ENCODE measurements at places on chromosomes 7 and 10.

DNA sequence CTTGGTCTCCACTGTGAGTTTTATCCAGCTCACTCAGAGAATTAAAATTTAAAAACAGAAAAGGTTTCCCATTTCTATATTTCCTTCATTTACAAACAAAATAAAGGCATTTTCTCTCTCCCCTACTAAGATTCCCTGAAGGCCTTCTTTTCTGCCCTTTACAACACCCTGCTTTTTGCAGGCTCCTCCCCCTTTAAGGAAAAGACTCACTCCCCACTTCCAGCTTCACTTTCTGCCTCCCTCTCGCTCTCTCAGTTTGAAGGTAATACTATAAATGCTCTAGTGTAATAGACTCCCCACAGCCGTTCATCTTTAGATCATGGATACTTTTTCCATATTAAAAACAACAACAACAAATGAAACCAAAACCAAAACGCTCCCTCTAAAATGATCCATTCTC lies 53.3 kb downstream of the CDHR3 start:
- DNase-seq, result no peak

DNA sequence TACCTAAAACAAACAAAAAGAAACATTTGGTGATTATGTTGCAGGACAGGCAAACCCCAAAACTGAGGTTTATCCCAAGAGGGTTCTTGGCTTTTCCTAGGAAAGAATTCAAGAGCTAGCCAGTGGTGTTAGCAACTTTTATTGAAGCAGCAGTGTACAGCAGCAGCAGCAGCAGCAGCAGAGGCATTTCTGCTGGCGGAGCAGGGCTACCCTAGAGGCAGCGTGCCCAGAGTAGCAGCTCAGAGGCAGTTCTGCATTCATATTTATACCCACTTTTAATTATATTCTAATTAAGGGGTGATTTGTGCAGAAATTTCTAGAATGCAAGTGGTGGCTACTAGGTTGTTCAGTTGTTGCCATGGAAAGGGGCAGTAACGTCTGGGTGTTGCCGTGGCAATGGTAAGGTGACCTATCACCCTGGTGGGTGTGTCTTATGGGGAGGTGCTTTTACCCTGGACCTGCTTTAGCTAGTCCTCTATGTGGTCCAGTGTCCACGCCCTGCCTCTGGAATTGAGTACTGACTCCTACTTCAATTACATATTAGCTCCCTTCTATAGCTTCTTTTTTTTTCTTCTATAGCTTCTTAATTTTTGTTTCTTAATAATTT lies 53.9 kb downstream of the VCL start:
- no peak for DNase-seq

GRCh38 chr7:126803060-126803665 lies 449.6 kb downstream of the GRM8 start:
- peak; percentile 9 for DNase-seq

- no peak for DNase-seq
These were observed 13.2 kb downstream of the SHOC2 start for GRCh38 chr10:110932505-110933180.

GRCh38 chr10:122286867-122287266 lies 15.8 kb downstream of the BTBD16 start:
- DNase-seq, result no peak

DNA sequence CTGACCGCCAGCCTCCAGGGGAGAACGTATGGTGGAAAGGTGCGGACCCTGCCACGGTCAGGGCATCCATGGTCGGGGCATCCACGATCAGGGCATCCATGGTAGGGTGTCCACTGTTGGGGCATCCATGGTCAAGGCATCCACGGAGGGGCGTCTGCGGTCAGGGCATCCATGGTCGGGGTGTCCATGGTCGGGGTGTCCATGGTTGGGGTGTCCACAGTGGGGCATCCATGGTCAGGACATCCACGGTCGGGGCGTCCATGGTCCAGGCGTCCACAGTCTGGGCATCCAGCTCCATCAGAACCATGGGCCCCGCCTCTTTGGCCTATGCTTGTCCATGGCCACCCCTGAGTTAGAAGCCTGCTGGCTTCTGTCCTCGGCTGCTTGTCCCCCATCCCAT lies 148.1 kb downstream of the ADARB2 start:
- no peak for DNase-seq

- DNase-seq, result no peak
These were observed 49.1 kb upstream of the BTBD16 start for GRCh38 chr10:122221958-122222357.

DNA sequence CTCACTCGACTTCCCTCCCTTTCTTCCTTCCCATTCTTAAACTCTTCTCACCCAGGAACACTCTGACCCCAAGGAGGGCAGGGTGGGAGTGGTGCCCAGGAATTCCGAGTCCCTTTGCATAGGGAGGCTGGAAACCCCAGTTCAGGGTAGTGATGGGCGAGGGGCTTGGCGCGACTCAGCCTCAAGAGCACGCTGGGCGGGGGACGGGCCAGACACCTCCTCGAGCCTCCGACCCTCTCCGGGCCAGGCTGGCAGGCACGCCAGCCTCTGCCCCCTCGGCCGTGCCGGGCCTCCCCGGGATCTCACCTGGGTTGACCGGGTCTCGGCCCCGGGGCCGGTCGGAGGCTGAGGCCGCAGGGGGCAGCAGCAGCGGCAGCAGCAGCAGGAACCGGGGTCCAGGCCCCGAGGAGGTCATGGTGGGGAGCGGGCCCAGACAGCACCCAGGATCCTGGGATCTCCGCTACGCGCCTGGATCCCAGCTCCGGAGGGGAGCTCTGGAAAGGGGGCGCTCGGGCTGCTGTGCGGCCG lies 457 bp downstream of the PLOD3 start:
- DNase-seq, result no peak

DNA sequence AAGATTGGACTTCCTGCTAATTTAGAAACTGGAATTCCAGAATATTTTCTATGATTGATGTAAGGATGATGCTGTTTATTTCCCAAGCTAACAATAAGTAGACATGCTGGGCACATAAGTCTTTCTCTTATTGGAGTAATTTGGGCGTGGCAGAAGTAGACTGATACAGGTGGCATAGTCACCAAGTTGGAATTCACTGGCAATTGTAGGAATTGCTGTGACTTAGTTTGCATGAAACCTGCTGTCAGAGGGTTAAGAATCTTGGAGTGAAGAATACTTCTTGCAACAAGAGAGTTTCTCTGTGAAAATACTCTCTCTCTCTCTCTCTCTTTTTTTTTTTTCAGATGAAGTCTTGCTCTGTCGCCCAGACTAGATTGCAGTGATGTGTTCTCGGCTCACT lies 569.7 kb downstream of the REEP3 start:
- DNase-seq, result no peak

GRCh38 chr10:132382231-132382922 lies 14.6 kb upstream of the PWWP2B start:
- no peak for DNase-seq

GRCh38 chr10:27626890-27627289 lies 118.7 kb downstream of the MKX start:
- no peak for DNase-seq

DNA sequence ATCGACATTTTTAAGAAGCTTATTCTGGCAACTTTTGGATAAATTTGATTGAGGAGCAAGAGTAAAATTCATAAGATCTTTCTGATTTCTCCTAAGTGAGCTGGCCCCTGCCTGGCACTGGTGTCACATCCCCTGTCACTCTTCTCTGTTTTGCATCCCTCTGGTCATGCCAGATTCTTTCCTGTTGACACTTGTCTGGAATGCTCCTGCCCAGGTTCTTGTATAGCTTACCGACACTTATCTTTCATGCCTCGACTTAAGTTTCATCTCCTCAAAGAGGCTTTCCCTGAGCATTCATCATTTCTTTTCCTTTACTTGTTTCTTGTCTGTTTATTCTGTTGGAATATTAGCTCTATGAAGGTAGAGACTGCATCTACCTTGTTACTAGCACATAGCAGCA lies 22.2 kb upstream of the AASS start:
- DNase-seq, result no peak

DNA sequence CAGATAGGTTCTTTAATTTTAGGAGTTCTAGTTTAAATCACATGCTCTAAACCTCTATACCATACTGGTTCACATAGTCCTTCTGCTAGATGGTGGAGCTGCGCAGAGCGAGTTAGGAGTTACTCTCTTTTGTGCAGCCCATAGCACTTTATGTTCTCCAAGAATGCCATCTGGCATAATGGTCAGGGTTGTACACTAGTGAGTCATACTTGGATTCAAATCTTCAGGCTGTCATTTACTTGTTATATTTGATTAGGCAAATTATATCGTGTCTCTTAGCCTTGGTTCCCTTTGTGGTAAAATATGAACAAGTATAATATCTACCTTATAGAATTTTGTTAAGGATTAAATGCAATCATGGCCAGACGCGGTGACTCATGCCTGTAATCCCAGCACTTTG lies 1078.3 kb downstream of the NRG3 start:
- DNase-seq, result no peak

- DNase-seq, result no peak
These were observed 119.9 kb downstream of the TFEC start for GRCh38 chr7:115910541-115911164.

- DNase-seq, result no peak
These were observed 292.0 kb downstream of the CCDC3 start for GRCh38 chr10:12709521-12709963.

DNA sequence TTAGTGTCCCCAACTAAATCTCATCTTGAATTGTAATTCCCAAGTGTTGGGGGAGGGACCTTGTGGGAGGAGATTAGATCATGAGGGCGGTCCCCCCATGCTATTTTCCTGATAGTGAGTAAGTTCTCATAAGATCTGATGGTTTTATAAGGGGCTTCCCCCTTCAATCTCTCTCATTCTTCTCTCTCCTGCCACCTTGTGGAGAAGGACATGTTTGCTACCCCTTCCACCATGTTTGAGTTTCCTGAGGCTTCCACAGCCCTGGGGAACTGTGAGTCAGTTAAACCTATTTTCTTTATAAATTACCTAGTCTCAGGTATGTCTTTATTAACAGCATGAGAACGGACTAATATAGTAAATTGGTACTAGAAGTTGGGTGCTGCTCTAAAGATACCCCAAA lies 365.6 kb downstream of the ANKRD7 start:
- DNase-seq, result no peak

- no peak for DNase-seq
These were observed 43.9 kb upstream of the PDCD4 start for GRCh38 chr10:110827875-110828274.

DNA sequence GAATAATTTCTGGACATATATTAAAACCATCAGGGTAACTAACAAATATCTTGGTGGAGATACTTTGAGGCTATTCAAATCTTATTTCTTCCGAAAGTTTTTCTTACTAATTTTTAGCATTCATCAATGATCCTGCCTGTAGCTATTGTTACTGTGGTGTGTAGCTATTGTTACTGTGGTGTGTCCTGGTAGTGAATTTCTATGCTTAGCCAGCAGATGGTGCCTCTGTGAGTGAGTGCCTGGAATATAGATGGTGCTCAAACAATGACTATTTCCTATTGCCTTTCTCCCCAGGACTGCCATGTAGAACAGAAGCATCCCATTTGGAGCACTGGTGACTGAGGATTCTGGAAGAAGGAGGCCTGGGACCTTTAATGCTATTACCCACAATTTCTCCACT lies 245.7 kb downstream of the CCSER2 start:
- DNase-seq, result no peak

DNA sequence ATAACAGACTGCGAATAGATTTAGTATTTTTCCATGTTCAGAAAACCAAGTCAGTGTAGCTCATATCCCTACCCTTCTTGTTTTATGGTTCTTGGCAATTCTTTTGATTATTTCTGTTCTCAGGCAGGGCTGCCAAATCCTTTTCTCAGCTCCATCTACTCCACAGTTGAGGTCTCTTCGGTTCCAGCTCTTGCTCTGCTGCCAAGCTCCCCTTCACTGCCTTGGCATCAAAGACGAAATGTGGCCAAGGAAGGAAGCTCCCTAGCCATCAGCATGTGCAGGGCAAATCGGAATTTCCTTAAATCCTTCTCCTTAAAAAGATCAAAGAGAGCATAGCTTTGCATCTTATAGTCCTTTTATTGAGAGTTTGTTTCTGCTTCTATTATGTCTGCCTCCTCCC lies 116.4 kb upstream of the NOBOX start:
- no peak for DNase-seq

GRCh38 chr10:90148116-90148855 lies 446.9 kb downstream of the KIF20B start:
- DNase-seq, result peak; percentile 1

DNA sequence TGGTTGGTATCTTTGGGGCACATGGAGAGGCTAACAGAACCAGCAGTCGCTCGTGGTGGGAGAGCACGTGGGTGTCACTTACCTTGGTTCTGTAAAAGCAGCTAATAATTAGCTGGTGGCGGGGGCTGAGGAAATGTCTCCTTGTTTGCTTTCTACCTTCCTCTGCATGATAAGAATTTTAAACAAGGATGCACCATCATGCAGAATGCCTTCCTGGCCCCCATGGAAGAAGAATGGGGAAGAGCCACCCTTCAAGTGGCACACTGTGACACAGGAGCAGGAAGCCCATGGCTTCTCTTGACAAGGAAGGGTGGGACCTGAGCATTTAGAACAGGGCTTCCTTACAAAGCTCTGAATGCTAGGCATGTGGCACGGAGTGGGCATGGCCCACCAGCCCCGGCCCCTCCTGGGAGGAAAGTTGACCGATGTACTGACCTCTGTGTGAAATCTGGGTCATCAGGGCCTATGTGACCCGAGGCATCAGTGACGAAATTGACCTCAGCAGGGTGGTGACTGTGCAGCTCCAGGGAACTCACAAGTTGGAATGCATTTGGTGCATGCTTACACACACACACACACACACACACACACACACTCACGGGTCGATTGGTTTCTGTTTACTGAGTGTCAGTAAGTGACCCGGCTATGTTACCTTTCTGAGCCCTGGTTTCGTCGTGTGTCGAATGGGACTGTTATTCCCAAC lies 116.9 kb upstream of the ANLN start:
- DNase-seq, result no peak

DNA sequence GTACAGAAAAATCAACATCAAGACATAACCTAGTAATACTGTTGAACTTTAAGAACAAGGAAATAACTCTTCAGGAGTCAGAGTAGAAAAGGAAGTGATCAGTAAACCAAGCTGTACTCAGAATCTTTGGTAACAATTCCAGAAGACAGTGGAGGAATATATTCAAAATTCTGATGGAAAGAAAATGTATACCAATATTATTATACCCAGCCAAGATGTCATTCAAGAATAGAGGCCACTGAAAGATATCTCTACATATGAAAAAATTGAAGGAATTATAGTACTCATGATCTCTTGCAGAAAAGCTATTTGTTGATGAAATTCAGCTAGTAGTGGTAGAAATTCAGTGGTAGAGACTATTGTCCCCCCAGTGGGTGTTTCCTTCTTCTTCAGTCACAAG lies 182.6 kb upstream of the ZMIZ1 start:
- no peak for DNase-seq

DNA sequence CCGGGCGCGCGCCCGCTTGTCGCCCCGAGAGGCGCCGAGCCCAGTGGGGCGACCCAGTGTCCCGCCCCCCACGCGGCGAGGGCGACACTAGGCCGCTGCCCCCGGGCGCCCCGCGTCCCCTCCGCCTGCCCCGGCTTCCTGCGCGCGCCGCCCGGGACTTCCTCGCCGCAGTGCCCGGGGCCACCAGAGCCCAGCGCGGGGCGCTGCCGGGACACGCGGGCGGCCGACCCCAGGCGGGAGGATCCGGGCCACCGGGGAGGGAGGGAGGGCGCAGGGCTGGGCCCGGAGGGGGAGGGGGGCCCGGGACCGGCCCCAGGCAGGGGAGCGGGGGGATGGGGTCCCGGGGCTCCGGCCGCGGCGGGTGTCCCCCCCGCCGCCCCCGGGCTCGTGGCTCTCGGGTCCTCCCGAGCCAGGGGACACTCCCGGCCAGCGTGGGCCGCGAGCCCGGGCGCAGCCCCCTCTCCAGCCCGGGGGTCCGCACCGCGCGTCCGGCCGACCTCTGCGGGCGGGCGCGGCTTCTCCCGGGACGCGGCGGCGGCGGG lies 435 bp upstream of the PWWP2B start:
- DNase-seq, result peak; percentile 42

GRCh38 chr10:11192304-11193000 lies 174.8 kb downstream of the CELF2 start:
- no peak for DNase-seq

Data from HTR-8/SVneo (cell line).